ENCODE measurements at places on chromosomes 3 and 15.

- no peak for DNase-seq
Observed at GRCh38 chr3:4503050-4503449, 9.9 kb downstream of the ITPR1 start.

GRCh38 chr3:12178091-12178820 lies 19.5 kb upstream of the TIMP4 start:
- no peak for DNase-seq

- no peak for DNase-seq
Observed at GRCh38 chr3:48684054-48684349, 1.7 kb downstream of the NCKIPSD start.

GRCh38 chr3:129404610-129405009 lies 23.8 kb downstream of the EFCAB12 start:
- DNase-seq = no peak

DNA sequence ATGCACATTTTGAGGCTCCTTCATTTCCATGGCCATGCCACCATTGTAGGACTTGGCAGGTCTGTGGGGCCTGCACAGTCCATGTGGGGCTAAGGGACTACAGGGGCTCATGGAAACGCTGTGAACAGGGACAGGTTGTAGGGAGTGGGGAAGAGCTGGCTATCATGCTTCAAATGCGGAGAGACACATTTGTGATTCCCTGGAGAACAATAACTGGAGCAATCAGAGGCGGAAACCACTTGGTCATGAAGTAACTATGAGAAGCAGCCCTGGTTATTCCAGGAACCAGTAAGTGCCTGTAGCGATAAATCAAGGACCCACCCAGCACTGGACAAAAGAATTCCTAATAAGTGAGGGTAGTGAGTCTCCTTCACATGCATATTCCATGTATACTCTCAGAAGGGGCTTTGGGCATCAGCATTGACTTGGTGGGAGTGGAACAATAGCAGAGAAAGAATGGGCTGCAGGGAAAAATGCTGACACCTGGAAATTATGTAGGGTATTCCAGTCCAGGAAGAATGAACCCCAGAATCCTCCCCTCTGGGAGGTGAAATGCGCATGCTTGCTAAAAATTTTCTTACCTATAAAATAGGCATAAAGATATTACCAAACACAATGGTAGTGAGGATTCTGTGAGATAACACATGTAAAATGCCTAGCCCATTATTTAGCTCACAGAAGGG lies 251.4 kb upstream of the ROPN1 start:
- DNase-seq = no peak
